ENCODE measurements at places on chromosomes 4 and X.

DNA sequence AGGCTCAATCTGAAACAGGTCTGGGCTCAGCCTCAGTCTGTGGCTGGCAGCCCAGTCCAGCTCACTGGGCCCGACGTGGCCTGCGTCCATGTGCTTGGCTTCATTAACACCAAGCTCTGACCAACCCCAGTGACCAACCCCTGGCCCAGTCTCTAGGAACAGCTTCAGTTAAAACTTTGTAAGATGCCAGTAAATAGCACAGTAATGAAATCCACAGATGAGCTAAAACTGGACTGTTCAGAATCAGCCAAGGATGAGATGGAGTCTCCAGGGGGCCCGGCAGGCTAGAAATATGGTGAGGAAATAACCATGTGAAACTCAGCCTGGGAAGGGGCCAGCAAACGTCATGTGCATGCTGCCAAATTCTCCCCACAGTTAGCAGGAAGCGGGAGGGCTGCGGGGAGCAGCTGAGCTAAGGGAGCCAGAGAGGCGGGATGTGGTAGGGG is 37.1 kb upstream of the XPNPEP2 start:
- no peak for DNase-seq

GRCh38 chr4:25651682-25652081 is 4.0 kb upstream of the SLC34A2 start:
- DNase-seq: no peak

DNA sequence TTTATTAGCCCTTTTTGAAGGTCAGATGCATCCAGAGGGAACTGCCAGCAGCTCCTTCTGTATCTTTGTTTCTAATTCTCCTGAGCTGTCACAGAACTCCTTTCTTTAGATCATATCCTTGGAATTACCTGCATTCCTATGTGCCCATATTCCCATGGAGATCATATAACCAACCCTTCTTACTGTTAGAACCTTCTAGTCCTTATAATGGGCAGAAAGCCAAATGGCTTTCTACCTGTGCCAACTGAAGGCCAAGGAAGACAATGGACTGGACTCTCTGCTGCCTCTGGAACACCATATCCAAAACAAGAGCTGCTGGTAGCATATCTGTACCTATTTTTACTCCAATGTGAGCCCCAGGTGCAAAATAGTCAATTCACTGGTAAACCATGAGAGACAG is 60.7 kb downstream of the TBC1D9 start:
- DNase-seq: no peak

DNA sequence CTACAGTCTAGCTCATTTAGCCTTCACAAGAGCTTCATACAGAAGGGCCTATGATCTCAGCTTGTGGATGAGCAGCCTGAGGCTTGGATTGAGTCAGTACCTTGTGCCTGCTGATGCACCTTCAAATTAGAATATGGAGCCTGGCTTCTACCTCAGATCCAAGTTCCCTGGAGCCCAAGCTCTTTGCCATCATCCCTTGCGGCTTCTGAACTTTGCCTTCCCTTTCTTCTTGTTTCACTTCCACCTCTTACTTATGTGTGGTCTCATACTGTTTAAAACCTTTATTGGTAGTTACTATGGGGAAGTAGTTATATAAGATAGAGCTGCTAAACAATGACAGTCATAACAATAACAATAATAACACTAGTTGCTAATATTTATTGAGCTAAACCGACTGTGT is 84.3 kb upstream of the AFF2 start:
- DNase-seq: no peak
